NCI-H1092 (cell line): ENCODE measurements at places on chromosomes 5 and 9.

DNA sequence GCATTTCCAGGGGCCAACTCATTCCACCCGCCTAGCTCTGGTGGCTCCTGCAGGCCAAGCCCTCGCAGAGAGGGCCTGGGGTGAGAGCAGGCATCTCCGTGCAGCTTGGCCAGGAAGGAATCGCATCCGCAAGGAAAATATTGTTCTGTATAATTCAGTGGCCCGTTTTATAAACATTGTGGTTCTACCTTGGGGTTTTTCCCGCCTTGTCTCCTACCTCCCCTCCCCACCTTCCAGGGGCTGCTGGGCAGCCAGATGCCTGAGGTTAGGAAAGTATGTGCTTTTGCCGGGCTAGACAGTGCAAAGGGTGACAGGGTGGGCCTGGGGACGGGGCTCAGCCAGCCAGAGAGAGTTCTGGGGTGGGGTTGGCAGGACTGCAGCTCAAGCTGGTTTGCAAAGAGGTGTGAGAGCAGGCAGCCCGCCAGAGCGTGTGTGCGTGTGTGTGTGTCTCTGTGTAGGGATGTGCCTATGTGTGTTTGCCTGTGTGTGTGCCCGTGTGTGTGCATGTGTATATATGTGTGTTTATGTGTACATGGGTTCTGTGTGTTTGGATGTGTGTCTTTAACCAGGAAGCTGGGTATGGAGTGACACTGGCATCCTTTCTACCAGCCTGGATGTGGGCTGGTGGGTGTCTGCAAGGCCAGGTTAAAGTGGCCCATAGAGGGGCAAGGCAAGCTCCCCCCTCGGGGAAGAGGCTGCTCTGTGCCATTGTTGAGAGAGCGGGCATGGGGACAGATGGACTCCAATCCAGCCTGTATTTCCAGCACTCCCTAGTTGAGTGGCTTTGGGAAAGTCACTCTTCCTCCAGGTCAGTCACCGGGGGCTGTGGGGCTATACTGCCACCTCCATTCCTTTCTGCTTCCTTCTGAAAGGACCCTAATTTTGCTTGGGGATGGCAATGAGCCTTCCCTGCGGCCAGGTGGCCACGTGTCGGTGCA lies 10.6 kb upstream of the SLC2A6 start:
- no peak for DNase-seq

DNA sequence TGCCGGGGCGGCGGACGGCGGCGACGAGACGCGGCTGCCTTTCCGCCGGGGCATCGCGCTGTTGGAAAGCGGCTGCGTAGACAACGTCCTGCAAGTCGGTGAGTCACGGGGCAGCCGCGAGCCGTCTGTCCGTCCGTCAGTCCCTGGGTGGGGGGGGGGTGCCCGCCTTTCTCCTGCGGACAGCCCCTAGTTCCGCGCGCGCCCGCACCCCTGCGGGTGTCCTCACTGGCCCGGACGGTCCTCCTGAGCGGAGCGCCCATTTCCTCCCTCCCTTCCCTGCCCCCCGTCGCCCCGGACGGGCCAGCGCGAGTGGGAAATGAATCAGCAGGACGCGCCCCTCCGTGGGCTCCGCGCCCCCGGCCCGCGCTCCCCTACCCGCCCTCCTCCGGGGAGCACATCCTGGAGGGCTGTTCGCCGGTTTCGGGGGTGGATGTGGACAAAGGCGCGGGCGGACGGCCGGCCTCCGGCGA lies 828 bp downstream of the ZSWIM6 start:
- no peak for DNase-seq

- DNase-seq, result no peak
Measured at GRCh38 chr9:20591223-20591622, 31.1 kb downstream of the MLLT3 start.

GRCh38 chr9:76526026-76526425 lies 67.0 kb downstream of the GCNT1 start:
- no peak for DNase-seq

DNA sequence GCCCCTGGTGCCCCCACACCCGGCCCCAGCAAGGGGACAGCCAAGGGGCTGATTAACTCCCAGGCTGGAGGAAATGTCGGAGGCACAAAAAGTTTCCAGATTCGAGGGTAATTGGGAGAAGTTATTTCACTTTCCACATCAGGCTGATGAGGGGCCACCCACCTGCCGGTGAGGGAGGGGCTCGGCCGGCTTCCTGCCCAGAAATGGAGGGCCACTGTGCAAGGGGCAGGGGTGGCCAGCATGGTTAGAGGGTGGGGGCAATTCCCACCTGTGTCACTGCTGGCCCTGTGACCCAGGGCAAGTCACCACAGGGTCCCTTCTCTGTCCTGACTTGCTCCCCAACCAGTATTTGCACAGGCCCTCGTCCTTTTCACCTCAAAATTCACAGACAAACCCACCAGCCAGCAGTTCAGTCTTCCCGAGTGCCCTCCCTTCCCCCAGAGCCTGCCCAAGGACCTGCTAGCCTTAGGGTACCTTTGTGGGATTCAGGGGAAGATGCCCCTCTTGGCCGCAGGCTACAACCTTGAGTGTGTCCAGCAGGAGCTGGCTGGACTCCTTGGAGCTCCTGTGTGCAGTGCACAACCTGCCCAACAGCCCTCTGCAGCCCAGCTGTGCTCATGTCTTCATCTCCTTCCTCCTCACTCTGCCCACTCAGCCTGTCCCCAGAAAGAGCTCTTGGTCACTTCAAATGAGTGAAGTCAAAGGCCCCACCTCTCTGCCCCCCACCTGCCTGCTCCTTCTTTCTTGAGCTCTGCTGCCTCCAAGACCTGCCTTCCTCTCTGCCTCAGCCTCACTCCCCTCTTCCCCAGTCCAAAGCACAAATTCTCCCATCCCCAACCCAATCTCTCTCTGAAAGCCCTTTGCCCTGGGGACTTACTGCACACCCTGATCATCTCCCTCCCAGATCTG lies 130.5 kb downstream of the BARX1 start:
- no peak for DNase-seq

DNA sequence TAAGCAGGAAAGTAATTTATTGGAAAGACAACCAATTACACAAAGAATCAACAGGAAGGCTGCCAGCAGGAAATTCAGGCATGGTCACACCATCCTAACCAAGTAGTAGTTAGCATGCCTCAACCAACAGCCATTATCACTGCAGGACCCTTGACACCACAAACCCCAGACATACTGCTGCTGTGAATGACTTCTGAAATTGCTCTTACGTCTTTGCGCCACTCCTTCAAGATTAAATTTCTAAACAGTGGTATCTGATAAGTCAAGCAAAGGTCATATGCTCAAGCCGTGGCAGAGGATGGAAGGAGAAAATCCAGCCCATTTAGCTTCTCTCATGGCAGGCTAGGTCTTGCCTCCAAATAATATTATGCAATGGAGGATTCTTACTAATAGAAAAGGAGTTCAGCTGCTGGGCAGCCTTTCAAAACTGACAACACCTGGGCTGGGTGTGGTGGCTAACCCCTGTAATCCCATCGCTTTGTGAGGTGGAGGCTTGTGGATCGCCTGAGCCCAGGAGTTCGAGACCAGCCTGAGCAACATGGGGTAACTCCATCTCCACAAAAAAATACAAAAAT lies 5.0 kb upstream of the PTGER4 start:
- no peak for DNase-seq

DNA sequence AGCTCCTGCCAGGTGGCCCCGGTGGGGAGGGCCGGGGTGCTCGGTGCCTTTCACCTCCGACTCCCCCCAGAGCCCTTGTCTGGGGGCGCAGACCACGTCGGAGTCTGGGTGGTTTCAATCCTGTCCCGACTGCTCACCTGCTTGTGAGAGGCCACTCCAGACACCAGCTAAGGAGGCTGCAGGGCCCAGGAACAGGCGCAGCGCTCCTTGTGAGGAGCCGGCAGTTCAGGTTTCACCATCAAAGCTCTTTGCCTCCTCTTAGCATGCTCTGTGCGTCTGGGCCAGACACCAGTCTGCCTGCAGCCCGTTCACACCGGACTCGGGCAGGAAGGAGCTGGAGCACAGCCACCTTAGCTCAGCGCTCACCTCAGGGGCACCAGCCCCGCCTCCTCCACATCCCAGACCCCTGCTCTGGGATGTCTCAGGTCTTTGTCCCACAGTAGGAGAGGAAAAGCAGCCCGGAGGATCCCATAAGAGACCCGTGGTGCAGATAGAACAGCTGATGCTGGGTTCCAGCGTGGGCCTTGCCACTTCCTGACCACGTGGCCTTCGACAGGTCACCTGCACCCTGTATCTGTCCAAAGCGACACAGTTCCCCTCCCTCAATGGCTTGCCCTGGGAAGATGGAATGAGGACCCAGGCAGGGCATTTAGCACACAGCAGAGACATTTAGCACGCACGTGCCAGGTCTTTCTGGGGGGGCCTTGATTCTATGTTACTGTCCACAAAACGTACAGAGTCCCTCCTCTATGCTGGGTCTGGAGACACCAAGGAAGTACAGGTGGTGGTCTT lies 106.2 kb upstream of the LMX1B start:
- no peak for DNase-seq

- DNase-seq, result no peak
Measured at GRCh38 chr5:79750611-79751510, 61.2 kb downstream of the CMYA5 start.

- no peak for DNase-seq
Measured at GRCh38 chr9:86674487-86674886, 272.8 kb downstream of the GAS1 start.

DNA sequence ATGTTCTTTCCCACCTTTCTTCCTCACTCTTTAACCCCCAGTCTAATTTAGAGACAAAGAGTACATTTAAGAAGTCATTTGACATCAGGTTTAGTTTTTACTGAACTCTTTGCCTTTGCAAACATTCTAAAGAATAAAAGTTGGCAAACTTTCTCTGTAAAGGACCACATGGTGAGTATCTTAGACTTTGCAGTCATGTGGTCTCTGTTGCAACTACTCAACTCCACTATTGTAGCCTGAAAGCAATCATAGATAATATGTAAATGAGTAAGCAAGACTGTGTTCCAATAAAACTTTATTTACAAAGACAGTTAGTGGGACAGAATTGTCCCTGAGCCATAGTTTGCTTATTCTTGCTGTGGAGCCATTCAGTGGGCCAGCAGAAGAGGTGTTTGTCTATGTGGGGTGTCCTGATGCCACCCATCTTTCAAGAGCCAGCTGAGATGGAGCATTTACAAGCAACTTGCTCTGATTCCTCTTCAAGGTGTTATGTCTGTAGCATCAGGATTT lies 25.4 kb downstream of the ABLIM3 start:
- no peak for DNase-seq

DNA sequence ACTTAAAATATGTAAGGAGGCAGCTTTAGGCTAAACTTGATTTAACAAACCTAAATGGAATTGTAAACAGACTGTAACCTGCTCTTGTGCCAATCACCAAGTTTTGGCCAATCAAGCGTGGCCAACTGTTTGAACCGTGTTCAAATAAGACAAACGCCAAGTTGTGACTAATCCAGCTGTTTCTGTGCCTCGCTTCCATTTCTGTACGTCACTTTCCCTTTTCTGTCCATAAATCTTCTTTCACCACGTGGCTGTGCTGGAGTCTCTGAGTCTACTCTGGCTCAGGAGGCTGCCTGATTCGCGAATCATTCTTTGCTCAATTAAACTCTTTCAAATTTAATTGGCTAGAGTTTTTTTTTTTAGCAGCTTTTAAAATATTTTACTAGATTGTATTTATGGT lies 71.3 kb downstream of the LIX1 start:
- no peak for DNase-seq

- no peak for DNase-seq
Measured at GRCh38 chr5:62273687-62274086, 32.3 kb upstream of the KIF2A start.

GRCh38 chr5:68490406-68490805 lies 274.9 kb downstream of the PIK3R1 start:
- DNase-seq, result no peak

DNA sequence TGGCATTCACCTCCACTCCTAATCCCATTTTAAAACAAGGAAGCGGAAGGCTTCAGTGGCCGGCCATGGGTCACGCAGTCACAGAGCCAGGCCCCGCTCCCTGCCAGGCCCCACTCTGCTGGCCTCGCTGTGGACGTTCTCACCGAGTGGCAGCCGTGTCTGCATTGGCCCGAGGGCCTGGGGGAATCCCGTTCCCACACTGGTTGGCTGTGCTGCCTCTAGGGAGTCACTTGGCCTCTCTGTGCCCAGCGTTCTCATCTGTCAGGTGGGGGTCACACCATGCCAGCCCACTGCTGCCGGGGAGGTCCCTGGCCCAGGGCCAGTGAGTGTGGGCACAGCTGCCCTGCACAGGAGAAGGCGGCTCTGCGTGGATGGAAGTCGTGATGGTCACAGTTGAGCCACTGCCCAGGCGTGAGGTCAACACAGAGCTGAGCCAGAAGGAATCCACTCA lies 13.4 kb upstream of the SLC9A3 start:
- DNase-seq, result no peak

GRCh38 chr5:170226661-170227060 lies 6.1 kb upstream of the C5orf58 start:
- DNase-seq, result no peak

GRCh38 chr9:110844121-110844520 lies 175.5 kb downstream of the MUSK start:
- no peak for DNase-seq

GRCh38 chr9:76603448-76603895 lies 144.5 kb downstream of the GCNT1 start:
- DNase-seq, result no peak

DNA sequence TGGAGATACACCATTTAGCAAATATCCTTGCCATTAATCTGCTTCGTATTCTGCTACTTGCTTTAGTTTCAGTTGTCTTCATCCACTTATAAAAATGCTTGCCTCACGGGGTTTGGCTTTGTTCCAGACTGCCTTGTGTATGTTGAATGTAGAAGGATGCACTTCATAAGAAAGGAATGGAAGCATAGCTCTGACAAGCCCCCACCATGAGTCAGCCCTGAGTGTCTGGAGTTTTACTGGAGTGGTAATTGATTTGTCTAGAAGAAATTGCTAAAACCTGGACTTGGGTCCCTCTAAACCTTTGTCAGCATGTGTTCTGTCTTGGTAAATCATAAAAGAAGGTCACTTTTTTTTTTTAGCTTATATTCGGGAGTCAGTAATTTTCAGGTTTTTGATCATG lies 4.6 kb downstream of the TEX48 start:
- peak; percentile 28 for DNase-seq

- DNase-seq, result peak; percentile 25
Measured at GRCh38 chr5:104400941-104401340, 838.4 kb upstream of the NUDT12 start.

- DNase-seq, result peak; percentile 87
Measured at GRCh38 chr5:1552521-1553255, 28.9 kb upstream of the LPCAT1 start.

DNA sequence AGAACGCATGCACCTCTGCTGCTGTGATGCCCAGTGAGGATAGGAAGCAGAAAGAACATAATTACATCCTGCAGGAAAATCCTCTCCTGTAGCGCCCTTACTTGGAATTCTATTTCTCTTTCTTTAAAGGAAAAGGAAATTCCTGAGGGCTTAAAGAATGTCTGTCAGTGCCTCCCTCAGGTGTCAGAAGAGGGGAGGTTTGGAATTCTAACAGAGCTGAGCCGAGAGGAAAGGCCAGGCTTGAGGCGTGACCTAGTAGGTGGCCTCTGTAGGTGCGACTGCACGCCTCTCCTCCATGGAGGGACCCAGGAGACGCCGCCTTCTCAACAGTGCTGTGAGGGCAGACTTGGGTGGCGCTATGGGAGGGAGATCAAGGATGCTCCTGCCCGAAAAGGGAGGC lies 55.9 kb upstream of the ERCC6L2 start:
- no peak for DNase-seq
